ENCODE measurements at places on chromosomes 7 and 10.

DNA sequence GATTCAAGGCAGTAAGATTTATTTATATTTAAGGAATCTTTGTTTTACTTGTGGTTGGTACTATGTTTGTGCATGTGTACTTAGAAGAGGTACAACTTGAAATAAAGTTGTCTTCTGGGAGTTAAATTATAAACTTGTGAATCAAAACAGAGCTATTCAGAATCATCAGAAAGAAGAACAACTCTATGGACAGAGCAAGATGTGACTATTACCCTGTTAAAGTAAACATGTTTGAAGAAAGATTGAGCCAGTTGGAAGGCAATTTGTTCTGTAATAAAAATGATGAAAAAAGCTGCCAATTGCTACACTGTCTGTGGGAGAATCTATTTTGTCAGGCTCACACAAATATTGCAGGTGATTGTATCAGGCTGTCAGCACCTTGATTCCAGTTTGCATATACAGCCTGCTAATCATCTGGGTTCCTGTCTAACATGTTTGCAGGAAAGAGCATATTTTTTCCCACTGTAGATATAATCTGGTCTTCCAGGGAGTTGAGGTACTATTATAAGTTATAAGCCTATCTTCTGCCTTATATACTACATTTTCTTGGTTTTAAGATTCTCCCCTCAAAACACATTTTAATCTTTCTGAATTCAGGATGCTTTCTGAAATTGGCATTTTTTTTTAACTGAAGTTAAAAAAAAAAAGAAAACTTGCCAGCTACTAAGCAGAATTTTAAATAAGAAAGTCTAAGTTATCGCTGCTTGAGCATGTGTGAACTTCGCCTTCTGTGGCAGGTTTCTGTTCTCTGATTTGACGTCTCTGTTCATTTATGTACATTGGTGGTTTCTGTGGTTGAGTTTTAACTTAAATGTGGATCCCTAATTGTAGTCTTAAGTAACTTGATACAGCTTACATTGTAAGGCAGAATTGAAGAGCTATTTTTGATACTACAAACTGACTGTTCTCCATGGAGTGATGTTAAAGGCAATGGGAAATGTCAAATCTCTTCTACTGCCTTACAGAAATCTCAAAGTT, 46.0 kb downstream of the ZNRF2 start:
- no peak for DNase-seq

- DNase-seq, result no peak
Measured at GRCh38 chr10:61337741-61338140, 115.4 kb downstream of the TMEM26 start.

DNA sequence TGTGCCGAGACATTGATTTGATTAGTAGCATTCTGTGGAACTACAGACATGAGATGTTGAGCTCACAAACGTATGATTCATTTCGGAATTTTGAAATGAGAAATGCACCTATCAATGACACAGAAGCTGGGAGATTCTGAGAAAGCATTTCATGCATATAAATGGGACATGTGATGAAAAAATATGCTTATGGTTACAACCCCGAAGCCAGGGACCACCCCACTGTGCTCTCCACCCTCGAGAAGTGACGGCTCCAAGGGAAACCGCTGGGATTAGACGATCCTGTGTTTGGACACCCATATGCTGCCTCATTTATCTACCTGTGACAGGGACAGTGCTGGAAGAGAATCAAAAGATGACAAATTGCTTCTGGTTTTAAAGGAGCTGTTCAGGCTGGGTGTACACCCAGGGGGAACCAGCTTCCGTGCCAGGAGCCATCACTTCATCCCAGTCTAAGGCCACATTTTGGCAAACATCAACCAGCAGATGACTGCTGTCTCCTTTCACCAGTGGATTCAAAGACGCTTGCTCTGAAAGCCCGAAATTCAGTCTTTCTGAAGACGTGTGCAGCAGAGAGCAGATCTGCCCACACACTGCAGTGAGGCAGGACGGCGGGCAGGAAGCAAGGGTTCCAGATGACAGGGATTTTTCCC, 109.9 kb downstream of the ATXN7L1 start:
- DNase-seq, result no peak

DNA sequence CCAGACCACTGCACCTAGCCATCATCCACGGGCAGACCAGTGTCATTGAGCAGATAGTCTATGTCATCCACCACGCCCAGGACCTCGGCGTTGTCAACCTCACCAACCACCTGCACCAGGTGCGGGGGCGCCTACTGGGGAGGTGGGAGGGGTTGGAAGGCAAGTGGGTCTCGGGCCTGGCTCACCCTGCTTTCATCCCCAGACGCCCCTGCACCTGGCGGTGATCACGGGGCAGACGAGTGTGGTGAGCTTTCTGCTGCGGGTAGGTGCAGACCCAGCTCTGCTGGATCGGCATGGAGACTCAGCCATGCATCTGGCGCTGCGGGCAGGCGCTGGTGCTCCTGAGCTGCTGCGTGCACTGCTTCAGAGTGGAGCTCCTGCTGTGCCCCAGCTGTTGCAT, 4.6 kb downstream of the NFKB2 start:
- DNase-seq, result no peak

DNA sequence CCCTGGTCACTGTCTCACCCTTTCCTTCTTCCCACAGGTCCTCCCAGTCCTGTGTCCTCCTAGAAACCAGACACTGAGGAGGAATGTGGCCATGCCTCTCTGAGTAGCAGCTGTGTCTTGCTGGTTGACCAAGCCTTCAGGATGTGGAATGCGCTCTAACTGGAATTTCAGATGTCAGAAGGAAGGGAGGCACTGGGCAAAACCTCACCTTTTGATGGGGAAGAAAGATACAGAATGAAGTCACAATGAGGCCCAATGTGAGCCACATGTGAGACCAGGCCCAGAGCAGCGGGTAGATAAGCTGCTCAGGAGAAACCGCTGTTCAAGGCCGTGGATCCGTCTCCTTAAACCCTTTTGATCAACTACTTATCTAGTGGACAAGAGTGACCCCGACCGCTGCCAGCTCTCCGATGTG, 54.8 kb upstream of the ECHDC3 start:
- no peak for DNase-seq
